CD4-positive, alpha-beta memory T cell (primary cell): ENCODE measurements at places on chromosomes 5 and 9. TPM values are rescaled to one million over a fixed set of nuclear protein-coding genes. Genes with fewer than 3 reads are reported as not detected.

GRCh38 chr5:88707216-88707965 is 175.6 kb downstream of the MEF2C start:
- DNase-seq = no peak

- peak; percentile 76 for DNase-seq
Measured at GRCh38 chr9:111525056-111525977, at the start of gene ZNF483. Gene ZNF483, plus strand, starts transcription at chr9:111525179. Its CDS starts 2,217 bp downstream, at chr9:111527396.

DNA sequence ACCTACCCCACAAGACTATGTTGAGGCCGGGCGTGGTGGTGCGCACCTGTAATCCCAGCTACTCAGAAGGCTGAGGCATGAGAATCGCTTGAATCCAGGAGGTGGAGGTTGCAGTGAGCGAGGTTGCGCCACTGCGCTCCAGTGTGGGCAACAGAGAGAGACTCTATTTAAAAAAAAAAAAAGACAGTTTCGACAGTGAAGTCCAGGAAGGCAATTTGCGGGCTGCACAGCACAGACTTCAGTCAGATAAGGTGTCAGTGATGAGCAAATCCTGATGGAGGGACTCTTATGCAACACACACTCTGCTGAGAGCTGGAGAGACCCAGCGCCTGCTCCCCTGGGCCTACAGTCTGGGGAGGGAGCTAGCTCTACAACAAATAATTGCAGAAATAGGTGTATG is 14.2 kb downstream of the CCNJL start:
- DNase-seq = no peak

DNA sequence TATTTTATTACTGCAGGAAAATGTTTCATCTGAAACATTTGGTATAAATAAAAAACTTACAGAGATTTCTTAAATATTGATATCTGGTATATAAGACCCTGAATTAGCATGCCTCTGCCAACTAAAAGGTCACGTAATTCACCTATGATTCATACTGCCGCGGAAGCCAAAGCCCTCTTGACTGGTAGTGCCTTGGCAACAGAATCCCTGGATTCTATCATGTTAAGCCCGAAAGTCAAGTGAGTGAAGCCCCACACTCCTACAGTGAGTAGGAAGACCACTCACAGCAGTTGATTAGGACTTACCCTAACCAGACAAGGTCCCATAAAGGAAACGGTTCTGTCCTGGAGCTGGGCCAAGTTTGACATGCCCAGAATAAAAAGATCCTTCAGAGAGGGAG is 175.6 kb upstream of the NREP start:
- DNase-seq = no peak

- DNase-seq = no peak
Measured at GRCh38 chr5:127203818-127204217, 86.8 kb upstream of the MEGF10 start.

DNA sequence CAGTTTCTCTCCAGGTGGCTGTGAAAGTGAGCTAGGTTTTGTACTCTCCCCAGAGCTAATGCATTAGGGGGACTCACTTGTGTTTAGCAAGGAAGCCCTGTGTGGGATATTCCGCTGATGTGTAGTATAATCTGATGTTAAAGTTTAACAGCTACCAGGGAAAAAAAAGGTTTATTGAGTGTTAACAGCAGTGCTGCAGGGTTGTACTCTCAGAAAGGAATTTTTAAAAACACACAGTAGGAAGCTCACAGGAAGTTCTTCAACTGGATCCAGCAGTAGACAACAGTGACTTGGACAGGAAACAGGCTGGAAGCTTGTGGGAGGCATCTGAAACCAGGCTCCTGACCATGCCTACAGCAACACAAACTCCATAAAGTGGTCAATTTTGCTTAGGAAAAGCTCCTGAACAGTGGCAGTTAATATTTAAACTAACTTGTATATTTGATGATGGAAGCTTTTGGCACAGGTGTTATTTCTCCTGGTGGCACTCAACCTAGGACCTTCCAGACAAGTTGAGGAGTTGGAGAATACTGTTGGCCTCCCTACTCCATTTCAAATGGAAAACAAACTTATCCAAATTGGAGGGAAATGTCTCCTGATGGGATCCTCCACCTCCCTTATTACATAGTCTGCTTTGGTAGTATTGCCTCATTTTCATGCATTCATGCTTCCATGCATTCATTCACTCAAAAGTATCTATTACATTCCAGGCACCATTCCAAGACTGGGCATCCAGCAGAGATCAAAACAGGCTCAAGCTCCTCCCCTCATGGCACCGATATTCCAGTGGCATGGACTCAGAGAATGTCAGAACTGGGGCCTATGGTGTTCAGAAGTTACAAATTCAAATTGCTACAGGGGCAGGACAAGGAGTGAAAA is 54.7 kb downstream of the FOXD1 start:
- DNase-seq = no peak

GRCh38 chr9:92719028-92719647 is 45.5 kb downstream of the BICD2 start:
- no peak for DNase-seq

- no peak for DNase-seq
Measured at GRCh38 chr9:87461256-87461655, 36.4 kb upstream of the DAPK1 start.

DNA sequence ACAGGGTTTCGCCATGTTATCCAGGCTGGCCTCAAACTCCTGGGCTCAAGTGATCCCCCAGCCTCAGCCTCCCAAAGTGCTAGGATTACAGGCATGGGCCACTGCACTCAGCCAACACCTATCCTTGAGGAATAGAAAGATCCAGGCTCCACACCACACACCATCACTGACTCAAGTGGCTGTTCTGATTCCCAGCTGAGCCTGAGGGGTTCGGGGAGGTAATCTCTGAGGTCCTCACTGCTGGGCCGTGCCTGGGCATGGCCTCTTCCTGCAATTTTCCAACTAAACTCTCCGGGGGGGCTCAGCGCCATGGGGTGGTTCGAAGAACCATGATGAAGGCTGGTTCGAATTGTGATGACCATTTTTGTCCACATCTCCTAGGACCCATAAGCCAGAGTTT is 31.0 kb upstream of the IL17B start:
- DNase-seq = no peak

GRCh38 chr9:37943345-37944265 is 39.7 kb upstream of the SLC25A51 start:
- no peak for DNase-seq

DNA sequence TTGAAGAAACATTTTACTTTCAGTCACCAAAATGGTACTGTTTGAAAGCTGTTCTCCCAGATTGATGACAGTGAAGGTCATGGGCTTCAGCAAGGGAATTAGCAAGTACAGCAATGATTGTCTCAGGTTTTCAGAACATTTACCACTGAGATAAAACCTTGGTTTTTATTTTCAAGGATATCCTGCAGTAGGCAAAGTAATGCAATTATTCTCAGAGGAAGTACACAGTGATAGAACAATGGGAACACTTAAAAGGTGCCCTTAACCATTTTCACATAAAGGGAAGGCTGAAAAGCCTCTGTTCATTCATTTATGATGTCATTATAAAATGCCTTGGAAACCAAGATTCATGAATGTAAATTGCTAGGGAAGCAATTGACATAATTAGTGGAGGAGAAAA is 471.8 kb upstream of the ACO1 start:
- no peak for DNase-seq

DNA sequence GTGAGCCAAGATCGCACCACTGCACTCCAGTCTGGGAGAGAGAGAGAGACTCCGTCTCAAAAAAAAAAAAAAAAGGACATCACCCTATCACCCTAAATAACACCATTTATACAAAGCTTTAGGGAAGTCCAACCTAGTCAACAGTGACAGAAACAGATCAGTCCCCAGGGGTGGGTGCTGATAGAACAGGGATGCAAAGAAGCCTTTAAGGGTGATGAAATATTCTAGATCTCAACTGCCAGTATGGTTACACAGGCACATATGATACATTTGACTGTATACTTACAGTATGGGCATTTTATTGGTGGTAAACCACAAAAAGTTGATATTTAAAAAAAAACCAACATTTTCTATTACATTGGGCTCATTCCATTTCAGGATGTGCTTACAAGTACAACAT is 4.8 kb downstream of the RETREG1 start:
- DNase-seq = no peak

- DNase-seq = no peak
Measured at GRCh38 chr5:65151614-65152013, 330.1 kb downstream of the ADAMTS6 start.

GRCh38 chr5:177154003-177154643 is 20.6 kb downstream of the NSD1 start:
- DNase-seq = no peak

DNA sequence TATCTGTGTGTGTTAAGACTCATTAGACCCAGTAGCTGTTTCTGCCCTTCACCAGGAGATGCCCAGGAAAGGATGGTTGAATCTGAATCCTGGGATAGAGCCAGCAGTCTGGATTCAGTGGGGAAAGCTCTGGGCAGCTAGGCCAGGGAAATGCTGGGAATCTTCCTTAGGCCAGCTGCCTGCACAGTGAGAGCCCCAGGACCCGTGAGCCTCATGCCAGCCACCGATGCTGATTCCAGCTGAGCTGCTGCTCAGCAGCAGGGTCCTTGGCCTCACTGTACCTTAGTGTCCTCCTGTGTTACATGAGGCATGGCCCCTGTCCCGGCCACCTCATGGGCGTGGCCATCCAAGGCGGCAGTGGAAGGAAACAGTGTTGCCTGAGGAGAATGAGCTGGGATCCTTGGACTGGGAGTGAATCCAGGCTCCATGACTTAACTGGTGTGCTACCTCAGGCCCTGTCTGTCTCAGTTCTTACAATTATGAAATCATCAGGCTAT is 87.1 kb downstream of the AMBP start:
- DNase-seq = no peak

- no peak for DNase-seq
Measured at GRCh38 chr9:117612317-117612716, 91.9 kb upstream of the TLR4 start.

DNA sequence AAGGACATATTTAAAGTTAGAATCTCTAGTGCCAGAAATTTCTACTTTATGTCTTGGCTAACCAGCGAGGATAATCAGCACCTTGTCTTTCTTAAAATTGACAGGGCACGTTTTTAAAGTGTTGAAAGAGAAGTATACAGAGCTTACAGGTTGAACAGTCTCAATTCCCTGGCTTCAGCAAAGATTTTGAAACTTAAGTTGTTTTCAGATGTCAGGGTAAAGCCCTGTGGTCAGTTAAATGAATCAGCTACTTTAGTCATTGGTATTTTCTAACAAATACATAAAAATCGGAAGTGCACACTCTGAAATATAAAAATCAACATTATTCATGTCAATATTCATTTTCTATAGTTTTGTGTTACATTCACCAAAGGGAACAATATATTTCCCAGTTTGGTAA is 29.1 kb downstream of the SNCAIP start:
- no peak for DNase-seq

GRCh38 chr5:75717082-75717922 is at the start of gene POC5:
Gene POC5, minus strand, starts transcription at chr5:75717437. Its CDS starts 4,500 bp downstream, at chr5:75712937.
- DNase-seq = peak; percentile 98

DNA sequence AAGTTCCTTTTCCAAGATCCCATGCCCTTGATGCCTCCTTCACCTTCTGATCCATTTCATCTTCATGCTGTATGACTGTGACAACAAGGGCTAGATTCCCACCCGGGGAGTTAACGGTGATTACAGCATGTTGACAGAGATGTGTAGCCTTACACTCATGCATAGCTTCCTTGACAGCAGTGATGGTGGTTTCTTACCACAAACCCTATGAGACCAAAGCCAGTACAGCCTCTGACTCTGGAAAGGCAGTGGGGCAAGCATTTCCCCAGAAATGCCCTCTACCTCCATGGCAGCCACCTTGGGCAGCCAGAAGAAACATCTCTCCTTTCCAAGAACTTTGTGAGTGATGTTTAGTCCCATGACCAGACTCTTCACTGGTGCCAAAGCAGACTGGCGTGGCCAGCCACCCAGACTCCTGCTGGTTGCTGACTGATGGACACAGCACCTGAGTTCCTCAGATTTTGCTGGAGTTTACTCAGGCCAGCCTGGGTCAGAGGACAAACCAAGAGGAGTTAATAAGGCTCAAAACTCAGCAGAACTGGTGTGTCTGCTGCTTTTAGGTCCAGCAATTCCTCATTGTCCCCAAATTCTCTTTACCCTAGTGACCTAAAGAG is 199.7 kb upstream of the SLC27A6 start:
- no peak for DNase-seq

- no peak for DNase-seq
Measured at GRCh38 chr5:158820891-158821290, 278.8 kb downstream of the EBF1 start.

GRCh38 chr5:17224858-17225511 is 7.6 kb downstream of the BASP1 start:
- no peak for DNase-seq

DNA sequence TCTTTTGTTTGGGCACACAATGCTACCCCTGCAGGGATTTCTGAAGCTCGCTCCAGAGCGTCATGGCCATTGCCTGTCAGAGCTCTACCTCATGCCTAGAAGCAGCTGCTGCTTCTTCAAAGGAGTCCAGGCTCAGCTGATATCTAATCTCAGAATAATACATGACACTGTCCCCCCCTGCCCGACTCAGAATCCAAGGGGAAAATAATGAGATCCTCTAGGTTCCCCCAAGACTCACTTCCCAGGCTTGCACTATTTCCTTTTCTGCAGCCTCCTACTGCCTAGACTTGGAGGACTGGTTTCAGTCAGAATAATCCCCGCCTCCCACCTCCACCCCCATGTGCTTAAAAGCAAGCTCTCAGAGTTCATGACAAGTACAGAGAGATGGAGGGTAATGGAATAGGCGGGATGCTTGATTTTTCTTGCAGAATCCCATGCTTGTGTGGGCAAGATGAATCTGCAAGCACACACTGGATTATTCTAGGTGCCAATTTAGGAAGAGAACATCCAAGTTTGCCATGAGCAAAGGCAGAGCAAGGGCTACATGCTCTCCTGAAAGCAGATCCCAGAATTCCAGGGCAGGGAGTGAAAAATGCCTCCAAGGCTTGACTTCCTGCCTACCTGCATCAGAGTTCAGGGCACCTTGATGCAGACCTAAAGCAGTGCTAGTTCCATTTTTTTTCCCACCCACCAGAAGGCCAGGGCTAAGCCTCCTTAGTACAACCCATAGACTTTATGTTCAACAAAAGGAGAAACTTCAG is 97.4 kb upstream of the IFNK start:
- no peak for DNase-seq

RPS23 gene
- polyA plus RNA-seq = 2,379 TPM

BSPRY gene
- polyA plus RNA-seq = 0.24 TPM

IRX2 gene
- not detected for polyA plus RNA-seq

NRG2 gene
- 0.15 TPM for polyA plus RNA-seq

DDX46 gene
- polyA plus RNA-seq = 19.6 TPM

SHOC1 gene
- polyA plus RNA-seq = 0.13 TPM

TAF1L gene
- not detected for polyA plus RNA-seq
